ENCODE measurements at places on chromosomes 12 and 14.

DNA sequence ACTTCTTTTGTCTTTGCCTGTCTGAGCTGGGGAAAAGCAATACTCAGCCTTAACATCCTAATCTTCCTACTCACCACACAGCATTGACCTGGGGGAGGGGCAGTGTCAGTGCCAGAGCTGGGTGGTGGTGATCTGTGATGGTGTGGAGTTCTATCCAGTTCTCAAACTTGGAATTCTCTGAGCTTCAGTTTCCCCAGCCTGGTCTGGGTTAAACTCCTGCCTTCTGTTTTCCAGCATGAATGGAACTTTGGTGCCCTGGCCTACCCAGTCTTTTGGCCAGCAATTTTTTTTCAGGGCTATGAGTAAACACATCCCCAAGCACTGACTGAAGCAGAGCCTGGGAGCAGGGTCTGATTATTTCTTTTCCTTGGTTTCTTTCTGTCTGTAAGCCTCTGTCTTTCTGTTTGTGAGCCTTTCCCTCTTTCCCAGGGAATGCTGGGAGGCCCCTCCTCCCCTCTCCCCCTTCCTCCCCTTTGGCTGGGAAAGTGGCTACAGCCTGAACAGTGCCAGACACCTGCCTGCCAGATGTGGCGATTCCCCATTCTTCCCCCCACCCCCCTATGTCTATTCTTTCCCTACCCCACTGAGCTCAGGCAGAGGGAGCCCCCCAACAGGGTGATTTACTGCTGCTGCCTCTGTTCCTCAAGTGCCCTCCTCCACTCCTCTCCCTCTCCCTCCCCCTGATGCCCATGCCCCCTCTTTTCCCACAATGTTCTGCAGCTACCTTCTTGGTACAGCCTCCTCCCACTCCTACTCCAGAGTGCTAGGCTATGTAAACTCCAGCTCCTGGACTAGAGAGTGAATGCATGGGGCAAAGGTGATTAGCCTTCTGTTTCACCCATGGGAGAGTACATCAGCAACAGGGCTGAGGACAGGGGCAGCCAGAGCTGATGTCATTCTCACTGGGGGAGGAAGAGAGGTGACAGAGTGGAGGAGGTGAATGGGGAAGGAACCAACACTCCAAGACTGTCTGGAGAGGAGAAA is 11.1 kb downstream of the GPR84 start:
- no peak for DNase-seq

DNA sequence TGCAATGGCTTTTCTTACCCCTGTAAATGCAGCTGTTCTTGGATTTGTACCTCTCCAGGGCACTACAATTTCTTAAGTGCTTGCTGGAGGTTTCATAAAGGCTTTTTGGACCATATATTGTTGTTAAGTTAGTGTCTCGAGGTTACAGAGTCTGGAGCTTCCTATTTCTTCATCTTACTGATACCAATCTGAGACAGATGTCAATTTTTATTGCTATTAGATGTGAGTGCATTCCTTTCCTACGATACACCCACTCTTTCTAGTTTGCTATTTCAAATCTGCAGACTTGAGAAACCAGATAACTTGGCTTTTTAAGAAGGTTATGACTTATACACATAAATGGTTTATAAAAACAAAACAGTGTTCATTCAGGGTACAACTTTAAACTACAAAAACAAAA is 2.1 kb downstream of the NOXRED1 start:
- no peak for DNase-seq

DNA sequence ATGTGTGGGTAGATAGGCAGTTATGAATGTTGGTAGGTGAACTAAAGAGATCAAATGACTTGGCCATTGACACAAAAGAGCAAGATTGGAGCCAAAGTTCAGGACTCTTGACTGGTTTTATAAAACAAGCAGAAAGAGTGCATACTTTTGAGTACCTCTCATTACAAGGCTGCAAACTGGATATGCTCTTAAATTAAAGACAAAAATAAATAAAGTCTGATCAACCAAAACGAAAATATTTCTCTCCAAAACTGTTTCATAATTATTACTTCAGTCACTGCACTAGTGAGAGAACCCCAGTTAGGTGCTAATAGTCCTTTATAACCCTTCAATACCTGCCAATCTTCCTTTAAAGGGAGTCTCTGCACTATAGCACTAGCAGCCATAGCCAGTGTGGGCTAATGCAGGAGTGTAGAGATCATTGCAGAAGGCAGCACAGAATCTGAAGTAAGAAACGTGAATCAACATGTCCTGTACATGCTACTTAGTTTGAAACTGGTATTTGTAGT is 147.1 kb downstream of the FOXA1 start:
- DNase-seq = no peak

GRCh38 chr12:109797905-109798669 is 35.1 kb downstream of the TRPV4 start:
- no peak for DNase-seq

DNA sequence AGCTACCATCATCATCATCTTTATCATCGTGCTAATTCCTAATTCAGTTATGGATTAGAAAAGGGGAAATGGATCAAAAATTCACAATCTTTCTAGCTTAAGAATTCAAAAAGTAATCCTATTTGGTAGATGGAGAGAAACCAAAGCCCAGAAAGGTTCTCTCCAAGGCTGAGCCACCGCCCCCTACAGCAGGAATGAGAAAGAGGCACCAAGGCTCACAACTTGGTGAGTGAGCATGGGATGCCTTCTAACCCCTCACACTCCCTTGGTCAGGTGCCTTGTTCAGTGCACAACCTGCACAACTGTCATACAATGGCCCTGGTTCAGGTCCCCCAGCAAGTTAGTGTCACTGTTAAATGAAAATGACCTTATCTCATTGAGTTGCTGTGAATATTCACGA is 171.5 kb downstream of the ANO2 start:
- DNase-seq = no peak

GRCh38 chr12:113929312-113929989 is 36.7 kb downstream of the RBM19 start:
- DNase-seq = no peak

DNA sequence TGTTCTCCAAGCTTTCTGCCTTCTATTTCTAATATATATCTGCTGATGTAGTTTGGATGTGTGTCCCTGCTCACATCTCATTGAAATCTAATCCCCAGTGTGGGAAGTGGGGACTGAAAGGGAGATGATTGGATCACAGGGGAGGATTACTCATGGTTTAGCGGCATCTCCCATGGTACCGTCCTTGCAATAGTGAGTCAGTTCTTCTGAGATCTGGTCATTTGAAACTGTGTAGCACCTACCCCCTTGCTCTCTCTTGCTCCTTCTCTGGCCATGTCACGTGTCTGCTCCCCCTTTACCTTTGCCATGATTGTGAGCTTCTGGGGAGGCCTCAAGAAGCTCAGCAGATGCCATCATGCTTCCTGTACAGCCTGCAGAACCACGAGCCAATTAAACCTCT is 26.2 kb upstream of the ALX1 start:
- peak; percentile 29 for DNase-seq

DNA sequence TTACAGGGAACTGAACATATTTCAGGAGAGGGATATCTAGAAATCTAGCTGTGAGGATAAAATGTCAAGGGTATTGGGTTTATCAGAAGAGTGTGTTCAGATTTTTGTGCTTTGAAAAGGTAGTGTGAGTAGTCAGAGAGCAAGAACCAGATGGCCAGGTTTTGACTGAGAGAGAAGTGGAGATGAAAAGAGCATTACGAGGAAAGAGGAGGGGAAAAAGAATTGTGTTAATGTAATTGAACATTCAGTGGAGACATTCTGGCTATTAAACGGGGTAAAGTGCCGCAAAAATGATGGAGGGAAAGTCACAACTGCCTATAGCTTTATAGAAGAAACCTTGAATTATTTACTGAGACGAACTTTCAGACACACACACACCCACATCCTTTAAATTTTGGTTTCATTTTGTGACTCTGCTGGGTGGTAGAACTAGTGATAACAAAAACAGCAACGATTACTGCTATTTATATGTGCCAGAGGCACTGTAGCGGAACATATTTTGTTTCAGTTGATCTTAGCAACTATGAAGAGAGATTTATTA is 213.6 kb downstream of the ERC1 start:
- DNase-seq = no peak

DNA sequence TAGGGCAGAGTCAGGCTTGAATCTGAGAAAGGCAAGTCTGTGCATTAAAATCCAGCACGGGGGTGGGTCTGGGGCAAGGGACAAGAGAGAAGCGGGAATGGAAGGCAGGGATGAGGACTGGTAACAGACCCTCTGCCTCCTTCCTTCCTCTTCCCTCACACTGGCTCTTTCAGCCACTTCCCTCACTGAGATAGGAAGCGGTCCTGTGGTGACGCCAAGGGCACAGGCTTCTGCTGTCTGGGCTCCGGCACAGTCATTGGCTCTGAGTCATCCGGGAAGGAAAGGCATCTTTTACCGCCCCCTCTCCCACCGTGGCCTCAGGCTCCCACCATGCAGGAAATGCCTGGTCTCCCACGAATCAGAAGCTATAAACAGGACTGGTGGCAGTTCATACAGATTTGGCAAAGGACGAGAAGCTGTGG is 70.2 kb downstream of the ETV6 start:
- peak; percentile 85 for DNase-seq

DNA sequence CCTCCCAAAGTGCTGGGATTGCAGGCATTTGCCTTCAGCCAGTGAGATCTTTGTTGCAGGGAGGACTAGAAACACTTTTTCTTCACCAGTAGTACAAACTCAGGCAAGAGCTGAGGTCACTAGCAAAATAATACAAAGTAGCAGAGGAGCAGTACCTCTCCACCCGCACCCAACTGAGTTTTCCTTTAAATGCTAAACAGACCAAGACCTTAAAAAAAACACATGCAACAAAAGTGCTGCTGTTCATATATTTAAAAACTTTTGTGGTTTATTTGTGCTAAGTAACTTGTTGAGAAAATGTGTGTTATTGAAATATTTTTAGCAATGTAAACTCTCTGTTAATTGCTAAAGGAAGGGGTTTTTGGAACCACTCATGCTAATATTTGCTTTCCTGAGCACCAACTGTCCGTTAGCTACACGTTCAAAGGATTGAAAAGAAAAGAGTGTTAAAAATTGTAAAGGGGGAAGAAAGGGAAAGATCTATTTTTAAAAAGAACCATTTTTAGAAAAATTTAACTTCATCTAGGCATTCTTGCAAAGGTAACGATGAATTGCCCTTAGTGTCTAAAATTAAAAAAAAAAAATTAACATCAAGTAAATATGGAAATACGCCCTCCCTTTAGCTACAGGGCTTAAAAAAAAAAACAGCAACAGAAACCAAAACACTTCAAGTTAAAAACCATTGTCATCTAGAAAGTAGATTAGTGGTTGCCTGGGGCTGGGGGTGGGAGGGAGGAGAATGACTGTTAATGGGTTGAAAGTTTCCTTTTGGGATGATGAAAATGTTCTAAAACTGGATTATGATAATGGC is 114.0 kb upstream of the KRAS start:
- DNase-seq = no peak

GRCh38 chr14:64082837-64083236 is 211.3 kb downstream of the ESR2 start:
- DNase-seq = no peak

DNA sequence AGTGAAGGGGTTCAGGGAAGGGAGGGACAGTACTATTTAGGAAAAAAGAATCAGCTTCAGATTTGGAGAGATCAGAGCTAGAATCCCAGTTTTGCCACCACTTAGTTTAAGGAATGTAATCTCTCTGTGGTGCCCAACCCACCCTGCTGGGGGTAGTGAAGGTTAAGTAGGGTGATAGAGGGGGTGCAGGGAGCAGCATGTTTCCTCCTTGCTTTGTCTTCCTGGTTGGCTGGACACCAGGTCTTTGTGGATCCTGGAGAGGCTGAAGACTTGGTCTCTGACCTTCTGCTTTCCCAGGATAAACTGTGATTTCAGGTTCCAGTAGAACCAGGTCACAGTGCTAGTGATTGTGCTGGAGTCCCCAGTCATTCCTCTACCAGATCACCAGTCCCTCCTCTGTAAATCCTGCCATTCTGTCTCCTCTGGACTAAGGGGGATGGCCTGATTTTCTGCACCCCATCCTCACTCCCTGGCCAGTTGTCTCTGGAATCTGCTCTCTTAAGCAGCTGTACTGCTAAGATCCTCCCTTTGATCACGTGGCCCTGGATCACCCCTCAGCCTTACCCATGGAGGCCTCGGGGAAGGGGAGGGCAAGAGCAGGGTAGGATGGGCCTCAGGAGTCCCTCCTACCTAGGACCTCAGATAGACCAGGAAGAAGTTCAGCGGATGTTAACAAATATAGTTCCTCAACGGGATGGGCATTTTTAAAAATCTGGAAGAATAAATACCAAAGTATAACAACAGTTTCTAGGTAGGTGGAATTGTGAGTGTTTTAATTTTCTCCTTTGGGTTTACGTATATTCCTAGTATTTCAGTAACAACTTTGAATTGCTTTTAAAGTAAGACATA is 3.1 kb downstream of the MAP3K12 start:
- DNase-seq = no peak

DNA sequence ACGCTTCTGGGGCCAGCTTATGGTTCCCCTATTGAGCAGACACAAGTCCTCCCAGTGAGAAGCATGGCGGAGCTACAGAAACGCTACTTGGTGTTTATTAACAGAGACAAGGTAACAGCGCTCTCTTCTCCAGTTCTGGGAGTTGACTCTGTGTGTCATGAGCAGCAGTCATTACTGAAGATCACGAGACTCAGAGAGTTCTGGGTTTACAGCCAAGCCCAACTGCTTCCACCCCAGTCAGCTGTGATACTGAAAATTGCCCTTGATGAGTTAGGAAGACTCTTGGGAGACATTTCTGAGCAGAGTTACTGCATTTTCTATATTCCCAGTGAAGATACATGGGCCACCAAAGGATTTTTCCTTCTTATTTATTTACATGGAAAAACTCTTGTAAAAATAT is 48.6 kb downstream of the CFAP251 start:
- no peak for DNase-seq

- DNase-seq = peak; percentile 48
Observed at GRCh38 chr12:104276273-104277131, 27.0 kb upstream of the EID3 start.

GRCh38 chr12:15527201-15528080 is 205.1 kb downstream of the PTPRO start:
- DNase-seq = peak; percentile 19

- no peak for DNase-seq
Observed at GRCh38 chr12:46360908-46361666, 11.5 kb downstream of the SLC38A2 start.

DNA sequence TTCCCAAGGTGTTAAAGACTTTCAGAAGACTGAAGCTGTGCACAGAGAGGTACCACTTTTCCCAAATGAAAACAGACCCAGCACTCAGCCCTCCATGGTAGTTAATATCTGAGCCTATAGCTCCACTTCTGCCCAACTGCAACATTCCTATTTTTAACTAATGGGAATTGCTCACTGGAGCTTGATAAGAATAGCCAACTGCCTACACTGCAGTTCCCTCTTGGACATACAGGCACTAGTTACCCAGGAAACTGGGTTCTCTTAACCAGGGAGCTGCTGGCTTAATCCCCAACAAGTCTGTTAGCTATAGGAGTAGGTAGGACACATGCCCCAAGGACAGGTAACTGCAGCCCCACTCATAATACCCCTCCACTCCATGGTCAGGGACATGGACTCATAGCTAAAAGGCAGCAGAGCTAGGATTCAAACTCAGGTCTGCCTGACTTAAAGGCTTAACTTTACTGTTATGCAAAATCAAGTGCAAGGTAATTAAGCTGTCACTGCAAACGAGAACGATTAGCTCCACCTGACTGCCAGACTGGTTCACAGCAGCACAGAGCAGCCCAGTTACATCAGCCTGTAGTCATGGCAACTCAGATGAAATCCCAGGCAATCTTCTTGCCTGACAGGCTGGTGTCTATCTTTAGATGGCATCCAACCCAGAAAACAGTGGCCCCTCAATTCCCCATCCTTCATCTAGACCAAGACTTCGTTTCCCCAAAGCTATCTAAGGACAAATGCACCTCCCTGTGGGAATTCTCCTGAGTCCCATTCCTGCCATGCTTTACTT is 77.1 kb upstream of the ACTN1 start:
- DNase-seq = no peak

- no peak for DNase-seq
Observed at GRCh38 chr14:102923201-102923924, 900 bp downstream of the AMN start.
